ENCODE measurements at places on chromosomes 2 and 18.

GRCh38 chr2:8488001-8488738 is 193.7 kb upstream of the ID2 start:
- DNase-seq = peak; percentile 49

DNA sequence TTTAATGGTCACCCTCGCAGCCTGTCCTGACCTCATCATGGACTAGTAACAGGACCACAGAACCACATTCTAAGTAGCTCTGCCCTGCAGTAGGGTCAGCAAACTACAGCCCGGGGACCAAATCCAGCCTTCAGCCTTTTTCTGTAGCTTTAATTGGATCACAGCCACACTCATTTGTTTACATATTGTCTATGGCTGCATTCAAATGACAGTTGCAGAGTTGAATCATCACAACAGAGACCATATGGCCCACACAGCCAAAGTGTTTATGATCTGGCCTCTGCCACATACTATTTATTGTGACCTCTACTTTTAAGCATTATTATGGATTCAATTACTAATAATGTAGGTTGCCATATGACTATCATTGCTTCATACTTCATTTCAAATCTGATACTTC is 47.7 kb downstream of the MAP3K19 start:
- no peak for DNase-seq

DNA sequence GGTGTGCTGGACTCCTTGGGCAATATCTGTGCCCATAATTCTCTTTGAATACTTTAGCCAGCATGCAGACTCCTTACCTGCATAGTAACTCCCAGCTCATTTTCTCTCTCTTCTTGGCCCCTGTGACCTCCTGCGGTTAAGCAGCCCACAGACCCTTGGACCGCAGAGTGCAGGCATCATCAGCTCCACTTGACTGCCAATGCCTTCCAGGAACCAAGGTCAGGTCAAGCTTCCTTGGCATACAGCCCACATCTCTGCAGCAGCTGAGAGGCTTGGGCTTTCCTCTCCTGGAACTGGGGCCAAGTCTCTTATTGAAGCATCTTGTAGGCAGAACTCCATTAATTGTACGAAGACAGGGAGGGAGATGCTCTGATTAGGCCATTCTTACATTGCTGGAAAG is 130.1 kb upstream of the PIEZO2 start:
- DNase-seq = no peak

- no peak for DNase-seq
Observed at GRCh38 chr18:24530630-24531111, 70.2 kb downstream of the HRH4 start.

GRCh38 chr2:230069402-230069801 is 678 bp upstream of the SLC16A14 start:
- DNase-seq = no peak
